HT-29 (cell line): ENCODE measurements at places on chromosomes 4 and X.

- no peak for DNase-seq
Measured at GRCh38 chrX:109889289-109890006, 113.5 kb upstream of the TMEM164 start.

DNA sequence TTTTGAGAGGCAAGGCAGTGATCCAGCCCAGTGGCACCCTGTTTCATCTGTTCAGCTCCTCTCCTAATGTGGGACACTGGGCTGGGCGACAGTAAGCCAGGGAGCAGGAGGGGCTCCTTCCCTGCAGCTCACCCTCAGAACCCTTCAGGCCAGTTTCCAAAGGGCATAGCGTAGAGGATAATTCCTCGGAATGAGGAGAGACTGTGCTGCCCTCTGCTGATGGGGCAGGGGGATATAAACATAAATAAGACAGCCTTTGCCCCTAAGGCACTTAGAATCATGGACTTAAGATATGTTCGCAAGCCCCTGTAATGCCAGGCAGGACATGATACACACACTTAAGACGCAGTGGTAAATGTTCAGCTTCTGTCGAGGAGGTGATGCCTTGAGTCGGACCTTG is 27.9 kb upstream of the ZNF185 start:
- DNase-seq, result no peak

- DNase-seq, result no peak
Measured at GRCh38 chrX:56618323-56618722, 54.9 kb downstream of the UBQLN2 start.

DNA sequence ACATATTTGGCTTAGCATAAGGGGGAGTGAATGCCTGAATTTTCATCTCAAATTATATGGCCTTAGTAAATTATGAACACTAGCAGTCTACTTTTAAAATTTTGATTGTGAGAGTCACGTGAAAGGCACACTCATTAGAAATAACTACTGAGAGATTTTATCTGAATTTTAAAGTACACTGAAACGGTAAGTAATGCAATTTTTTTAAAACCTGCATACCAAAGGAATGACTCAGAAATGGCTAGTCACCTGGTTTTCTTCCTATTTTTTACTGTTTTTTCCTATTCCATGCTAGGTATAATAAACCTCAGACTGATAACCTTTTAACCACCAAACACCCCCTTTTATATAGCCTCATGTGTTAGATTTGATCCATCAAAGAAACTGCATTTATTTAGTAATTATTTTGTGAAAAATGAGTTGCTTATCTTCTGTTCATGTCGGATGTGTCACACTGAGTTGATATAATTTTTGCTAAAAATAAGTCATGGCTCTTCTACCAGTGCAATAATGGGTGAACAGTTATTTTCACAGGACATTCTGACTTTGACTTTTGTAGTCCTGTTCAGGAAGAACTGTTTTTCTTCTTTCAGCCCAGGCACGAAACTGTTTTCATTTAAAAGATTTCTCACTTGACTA is 40.4 kb downstream of the CPEB2 start:
- no peak for DNase-seq

GRCh38 chr4:73098016-73098415 is 28.5 kb upstream of the COX18 start:
- DNase-seq, result no peak

GRCh38 chrX:55640854-55641253 is 17.7 kb downstream of the FOXR2 start:
- DNase-seq, result peak; percentile 54

GRCh38 chrX:42524379-42524778 is 253.6 kb downstream of the PPP1R2C start:
- DNase-seq, result no peak

- no peak for DNase-seq
Measured at GRCh38 chrX:154829926-154830442, 4.5 kb downstream of the SMIM9 start.

GRCh38 chr4:76953956-76954355 is 4.4 kb downstream of the SEPTIN11 start:
- DNase-seq, result no peak

GRCh38 chr4:184693056-184693455 is 40.8 kb downstream of the CENPU start:
- DNase-seq, result no peak

GRCh38 chr4:163688856-163689255 is 194.4 kb downstream of the TMA16 start:
- no peak for DNase-seq

DNA sequence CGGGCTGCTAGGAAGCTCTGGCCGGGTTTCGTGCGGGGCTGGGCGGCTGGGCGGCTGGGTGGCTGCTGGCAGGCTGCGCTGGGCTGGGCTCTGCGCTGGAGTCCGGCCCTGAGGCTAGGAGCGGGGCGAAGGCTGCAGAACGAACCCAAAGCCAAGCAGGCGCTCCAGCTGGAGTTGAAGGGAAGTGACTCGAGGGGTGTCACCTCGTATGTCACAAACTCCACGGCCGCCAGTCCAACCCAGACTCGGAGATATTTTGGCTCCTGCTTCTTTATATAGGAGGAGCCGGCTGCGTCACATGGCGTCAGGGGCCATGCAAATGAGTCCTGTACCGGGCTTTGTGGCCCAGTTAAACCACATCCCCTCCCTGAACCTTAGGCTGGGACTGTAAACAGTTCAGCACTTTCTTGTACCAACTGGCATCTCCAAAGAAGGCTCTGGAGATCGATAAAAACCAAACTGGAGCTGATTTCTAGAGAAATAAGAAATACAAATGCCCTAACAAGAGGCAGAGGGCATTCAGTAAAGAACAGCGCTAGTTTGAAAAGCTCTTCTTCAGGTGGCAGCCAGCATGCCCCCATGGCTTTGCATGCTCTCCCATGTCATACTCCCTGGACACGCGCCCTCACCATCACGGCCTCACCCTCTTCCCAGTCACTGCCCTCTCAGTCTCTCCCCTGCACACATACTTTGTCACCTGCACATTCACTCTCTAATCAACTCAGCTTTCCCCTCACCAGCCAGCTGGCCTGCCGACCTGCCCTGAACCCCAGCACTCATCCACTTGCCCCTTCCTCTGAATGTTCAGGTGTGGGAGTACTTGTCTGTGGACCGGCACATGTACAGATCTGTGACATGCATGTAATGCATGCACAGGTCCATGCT is 58.5 kb downstream of the TSC22D3 start:
- DNase-seq, result peak; percentile 79

DNA sequence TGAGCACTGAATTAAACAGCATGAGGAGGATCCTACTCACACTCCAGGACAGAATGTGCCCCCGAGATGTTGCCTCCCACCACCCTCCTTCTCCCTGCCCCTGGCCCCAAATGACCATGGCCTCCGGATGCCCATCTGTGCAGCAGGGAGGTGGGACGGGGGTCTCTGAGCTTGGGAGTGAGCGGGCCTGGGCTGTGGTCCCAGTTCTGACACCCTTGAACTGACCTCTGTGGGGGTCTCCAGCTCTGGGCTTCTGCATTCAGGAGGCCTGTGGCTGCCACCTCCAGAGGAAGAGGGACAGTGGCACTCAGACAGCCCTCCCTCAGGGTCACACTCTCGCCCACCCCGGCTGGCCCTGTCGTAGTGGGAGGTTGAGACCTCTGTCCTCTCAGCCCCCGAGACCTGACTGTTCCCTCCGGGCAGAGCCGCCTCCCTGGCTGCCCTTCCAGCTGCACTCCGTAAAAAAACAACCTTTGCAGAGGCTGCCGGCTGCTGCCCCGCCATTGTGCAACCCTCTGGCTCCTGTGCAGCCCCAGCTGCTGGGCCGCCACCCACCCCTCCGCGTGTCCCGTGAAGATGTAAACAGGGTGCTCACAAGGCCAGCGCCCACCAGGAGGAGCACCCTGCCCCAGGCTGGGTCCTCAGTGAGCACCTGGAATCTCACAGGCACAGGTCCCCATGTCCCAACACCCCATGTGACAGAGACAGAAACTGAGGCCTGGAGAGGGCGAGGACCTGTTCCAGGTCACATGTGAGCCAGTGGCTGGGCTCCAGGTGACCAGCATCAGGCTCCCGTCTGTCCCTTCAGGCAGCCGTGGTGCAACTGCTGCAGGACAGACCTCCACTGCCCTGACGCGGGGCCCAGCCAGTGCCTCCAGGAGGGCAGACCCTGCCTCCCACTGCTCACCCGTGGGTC is 39.6 kb downstream of the HTRA3 start:
- DNase-seq, result no peak

DNA sequence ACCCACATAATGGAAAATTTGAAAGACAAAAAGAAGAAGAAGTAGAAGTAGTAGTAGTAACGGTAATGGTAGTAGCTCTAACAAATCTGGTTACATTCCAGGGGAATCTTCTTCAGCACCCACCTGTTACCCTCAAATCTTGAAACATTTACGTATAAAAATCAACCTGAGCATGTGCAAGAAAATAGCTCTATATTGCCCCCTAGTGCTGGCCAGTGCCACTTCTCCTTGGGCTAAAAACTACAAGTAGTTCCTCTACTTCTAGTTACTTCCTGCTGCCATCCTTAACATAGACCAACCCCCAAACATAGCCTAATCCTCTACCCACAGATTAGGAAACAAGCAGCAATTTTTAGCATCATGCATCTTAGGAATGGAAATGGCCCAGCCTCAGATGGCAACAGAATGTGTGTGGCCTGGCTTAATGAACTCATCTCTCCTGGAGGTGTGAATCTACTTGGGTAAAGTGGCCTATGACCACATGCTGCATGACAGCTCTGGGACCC is 3.1 kb downstream of the PDGFC start:
- peak; percentile 77 for DNase-seq

DNA sequence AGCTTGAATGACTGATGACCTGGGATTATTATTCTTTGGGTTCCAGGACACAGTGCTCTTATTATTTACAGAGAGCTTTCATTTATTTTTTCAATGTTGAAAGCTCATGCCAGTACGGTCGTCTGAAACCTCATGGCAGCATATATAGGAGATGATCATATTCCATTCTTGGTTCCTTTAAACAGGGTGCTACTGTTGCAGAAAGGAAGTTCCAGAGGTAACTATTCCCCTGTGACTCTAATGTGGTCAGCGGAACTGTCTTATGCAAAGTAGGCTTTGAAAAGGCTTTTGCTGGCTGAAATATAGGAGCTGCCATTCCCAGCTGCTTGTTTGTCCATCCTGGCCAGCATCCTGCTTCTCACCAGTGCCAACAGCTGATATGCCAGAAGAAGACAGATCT is 208.3 kb upstream of the LEF1 start:
- DNase-seq, result no peak

GRCh38 chr4:184854673-184855072 is 28.9 kb upstream of the ACSL1 start:
- DNase-seq, result no peak
